ENCODE measurements at places on chromosomes 7 and 10.
A peak's percentile ranks its signal among the peaks of the same experiment; 100 is the strongest.

DNA sequence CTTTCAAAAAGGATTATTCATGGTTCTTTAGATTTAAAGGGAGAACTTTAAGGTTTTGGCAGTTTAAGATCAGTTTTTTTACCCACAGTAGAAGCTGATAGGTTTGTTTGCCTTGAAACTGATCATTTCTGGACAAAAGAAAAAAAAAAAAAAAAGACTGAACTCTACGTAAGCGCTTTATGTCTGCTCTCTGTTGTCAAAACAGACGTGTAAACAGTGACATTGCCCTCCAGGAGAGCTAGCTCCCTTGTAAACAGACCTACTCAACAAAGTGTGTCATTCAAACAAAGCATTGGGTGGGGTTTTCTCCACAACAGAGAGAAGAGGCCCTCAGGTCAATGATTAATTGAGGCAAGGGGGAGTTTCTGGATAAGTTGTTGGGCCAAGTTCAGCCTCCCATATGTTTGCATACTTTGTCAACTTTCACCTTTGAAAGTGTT is 568.1 kb upstream of the LRRN3 start:
- DNase-seq, result no peak

GRCh38 chr7:158740657-158741293 is 36.2 kb upstream of the NCAPG2 start:
- DNase-seq, result no peak

DNA sequence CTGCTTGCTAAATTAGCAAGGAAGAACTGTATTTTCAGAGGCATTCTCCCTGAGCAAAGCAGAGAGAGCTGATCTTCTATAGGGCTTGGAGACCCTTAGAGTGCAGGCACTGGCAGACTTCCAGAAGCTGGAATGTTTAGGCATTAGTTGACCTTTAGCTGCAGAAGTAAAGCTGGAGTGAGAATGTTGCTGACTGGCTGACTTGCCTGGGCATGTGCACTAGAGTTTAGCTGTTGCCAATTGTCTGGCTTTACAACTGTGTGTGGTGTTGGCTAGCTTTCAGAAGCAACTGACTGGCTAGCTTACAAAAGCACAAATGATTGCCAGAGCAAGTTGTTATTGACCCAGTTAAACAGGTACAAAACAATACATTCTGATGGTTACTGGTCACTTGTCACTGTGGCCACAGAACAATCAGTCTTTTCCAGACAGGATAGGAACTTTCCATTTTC is 25.1 kb downstream of the FAM13C start:
- no peak for DNase-seq

DNA sequence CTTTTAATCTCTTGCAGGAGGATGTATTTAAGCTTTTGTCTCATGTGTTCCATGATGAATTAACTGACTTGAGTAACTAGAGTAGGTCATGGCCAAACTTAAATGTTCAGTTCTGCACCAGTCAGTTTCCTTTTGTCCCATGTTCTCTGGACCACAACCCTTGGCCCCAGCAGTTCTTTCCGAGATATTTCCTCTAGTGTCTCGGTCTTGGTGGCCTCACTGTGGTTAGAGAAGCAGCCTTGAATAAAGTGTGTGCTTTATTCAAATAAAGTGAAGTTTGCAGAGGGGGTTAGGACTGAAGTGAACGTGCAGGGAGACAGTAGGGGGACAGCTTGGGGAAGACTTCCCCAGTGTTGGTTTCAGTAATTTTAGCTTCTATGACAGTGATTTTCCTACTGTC is 9.3 kb downstream of the ZNF212 start:
- DNase-seq, result peak; percentile 46

- no peak for DNase-seq
Measured at GRCh38 chr10:35565602-35566081, 39.5 kb upstream of the GJD4 start.

DNA sequence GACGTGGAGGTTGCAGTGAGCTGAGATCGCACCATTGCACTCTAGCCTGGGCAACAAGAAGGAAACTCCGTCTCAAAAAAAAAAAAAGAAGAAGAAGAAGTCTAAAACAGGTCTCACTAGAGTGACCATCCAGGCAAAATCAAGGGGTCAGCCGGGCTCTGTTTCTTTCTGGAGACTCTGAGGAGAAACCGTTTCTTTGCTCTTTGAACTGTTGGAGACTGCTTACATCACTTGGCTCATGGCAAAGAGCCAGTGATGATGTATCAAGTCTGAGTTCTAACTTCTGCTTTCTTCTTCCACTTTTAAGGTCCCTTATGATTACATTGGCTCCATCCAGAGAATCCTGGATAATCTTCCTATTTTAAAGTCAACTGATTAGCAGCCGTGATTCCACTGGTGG is 306.8 kb downstream of the WDR11 start:
- DNase-seq, result no peak

DNA sequence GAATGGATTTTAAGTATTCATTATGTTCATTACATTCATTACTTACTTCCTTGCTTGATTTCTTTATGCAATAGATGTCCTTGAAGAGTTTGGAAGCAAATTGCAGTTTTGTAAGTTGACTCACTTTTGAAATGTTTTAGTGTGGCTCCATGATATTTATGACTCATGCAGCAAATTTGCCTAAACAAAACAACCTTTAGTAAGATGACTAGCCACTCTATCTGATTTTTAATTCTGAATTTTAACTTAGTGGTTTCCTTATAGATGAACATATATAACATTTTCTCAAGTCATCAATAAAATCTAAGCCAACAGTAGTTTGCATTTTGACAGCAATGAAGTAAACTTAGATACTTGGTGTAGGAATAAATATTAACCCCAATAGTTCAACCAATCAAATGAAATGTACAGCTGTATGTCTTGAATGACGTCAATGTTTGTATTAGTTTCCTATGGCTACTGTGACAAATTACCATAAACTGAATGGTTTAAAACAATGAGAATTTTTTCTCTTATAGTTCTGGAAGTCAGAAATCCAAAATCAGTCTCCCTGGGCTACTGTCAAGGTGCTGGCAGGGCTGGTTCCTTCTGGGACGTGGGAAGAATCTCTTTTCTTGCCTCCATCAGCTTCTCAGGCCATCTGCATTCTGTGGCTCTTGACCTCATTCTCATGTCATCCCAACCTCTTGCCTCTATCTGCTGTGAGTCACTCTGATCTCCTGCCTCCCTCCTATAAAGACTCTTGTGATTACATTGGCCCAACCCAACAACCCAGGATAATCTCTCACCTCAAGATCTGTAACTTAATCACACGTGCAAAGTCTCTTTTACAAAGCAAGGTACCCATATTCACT is 73.4 kb downstream of the AHR start:
- no peak for DNase-seq

GRCh38 chr10:110437351-110437605 is 60.4 kb upstream of the DUSP5 start:
- DNase-seq, result no peak

GRCh38 chr7:31465285-31465684 is 48.6 kb upstream of the ITPRID1 start:
- DNase-seq, result no peak

GRCh38 chr10:35449944-35450343 is 113.6 kb downstream of the CCNY start:
- DNase-seq, result no peak
